ENCODE measurements at places on chromosomes 3 and 15. TPM values are rescaled to one million over a fixed set of nuclear protein-coding genes. Genes with fewer than 3 reads are reported as not detected.

DNA sequence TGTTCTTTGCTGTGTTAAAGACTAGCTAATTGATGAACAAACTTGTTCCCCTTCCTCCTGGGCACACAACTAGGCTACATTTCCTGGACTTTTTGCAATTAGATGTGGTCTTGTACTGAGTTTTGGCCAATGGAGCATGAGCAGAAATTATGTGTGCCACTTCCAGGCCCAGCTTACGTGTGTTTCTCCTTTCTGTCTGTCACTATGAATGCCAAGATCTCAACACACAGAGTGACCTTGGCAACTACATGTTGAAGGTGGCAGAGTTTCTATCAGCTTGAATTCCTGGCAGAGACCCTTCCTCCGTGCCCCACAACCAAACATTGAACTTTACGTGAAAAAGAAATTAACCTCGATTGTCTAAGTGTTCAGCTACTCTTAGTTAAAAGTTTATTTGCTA lies 81.7 kb upstream of the PIAS1 start:
- no peak for DNase-seq
- H3K4me3 ChIP-seq: no peak overlapping the region
- no peaks in the 10 kb centered on the region for H3K27me3 ChIP-seq
- H3K36me3 ChIP-seq: no peaks in the 10 kb centered on the region

Gene CCDC39
- not detected for total RNA-seq

DNA sequence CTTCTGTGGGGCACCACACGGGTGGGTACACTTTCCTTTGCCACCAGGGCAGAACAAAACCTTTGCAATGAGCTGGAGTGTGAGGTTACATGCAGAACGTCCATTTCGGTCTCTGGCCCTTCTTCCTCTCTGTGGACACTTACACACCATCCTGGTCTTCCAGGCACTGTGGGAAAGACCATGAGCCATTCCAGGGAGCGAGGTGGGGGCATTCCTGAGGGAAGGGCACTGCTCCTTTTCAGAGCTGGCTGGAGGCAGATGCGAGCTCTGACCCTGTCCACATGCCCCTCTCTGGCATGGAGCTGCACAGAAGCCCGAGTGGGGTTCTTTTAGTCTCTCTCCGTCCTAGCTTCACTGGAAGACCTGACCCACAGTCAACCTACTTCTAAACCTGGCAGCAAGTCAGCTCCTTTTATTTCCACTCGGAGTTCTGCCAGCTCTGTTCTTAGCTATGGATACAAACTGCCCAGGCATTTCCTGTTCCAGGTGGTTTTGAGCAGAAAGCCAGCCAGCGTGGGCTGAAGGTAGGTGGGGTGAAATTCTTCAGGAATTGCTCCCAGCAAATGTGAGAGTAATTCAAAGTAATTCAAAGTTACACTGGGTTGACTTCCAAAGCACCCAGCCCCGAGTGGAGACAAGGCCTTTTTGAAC lies 281.4 kb downstream of the ADAMTS17 start:
- no peak for DNase-seq
- H3K27me3 ChIP-seq: no peaks in the 10 kb centered on the region
- peak overlapping the region; percentile 50 for H3K27ac ChIP-seq
- no peaks in the 10 kb centered on the region for H3K36me3 ChIP-seq
- H3K4me3 ChIP-seq: no peak overlapping the region

GRCh38 chr3:16741103-16741758 lies 136.0 kb upstream of the DAZL start:
- peak overlapping the region; percentile 32 for H3K4me3 ChIP-seq
- no peaks in the 10 kb centered on the region for H3K27me3 ChIP-seq
- no peak for DNase-seq
- H3K4me1 ChIP-seq: peaks cover 7% of the 10 kb centered on the region
- H3K36me3 ChIP-seq: no peaks in the 10 kb centered on the region

Gene CAV3
- total RNA-seq: 31.6 TPM

DNA sequence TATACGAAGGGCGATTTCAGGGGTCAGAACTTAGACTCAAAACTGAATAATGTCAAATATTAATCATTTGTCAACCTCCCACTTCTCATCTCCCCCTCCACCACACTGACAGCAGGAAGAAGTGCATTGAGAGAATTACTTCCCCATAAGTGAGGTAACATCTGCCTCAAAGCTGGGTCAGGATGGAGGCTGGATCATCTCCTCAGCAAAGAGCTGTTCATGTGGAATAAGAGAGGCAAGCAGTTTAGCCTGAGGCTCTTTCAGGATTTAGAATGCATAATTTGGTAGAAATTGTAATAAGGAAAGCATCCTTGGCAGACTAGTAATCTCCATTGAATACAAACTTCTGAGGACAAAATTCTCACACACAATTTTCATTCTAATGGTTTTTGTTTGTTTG lies 512.1 kb downstream of the ROBO1 start:
- H3K27me3 ChIP-seq: no peaks in the 10 kb centered on the region
- H3K4me3 ChIP-seq: no peak overlapping the region
- no peaks in the 10 kb centered on the region for H3K36me3 ChIP-seq
- DNase-seq: no peak
- no peak overlapping the region for H3K27ac ChIP-seq
- no peaks in the 10 kb centered on the region for H3K4me1 ChIP-seq

- H3K4me3 ChIP-seq: no peak overlapping the region
- no peak overlapping the region for H3K27ac ChIP-seq
- no peaks in the 10 kb centered on the region for H3K36me3 ChIP-seq
- no peaks in the 10 kb centered on the region for H3K4me1 ChIP-seq
- DNase-seq: no peak
These were observed 286.3 kb downstream of the ZNF385D start for GRCh38 chr3:21464746-21465145.
